Activated CD4-positive, alpha-beta memory T cell treated with anti-CD3 and anti-CD28 coated beads for 36 hours (primary cell): ENCODE measurements at places on chromosomes 5 and 9. TPM values are rescaled to one million over a fixed set of nuclear protein-coding genes. Genes with fewer than 3 reads are reported as not detected.

The PHPT1 gene
- total RNA-seq: 95.5 TPM

The KCNIP1 gene
- total RNA-seq: not detected

The DNAH5 gene
- total RNA-seq: not detected

The PDE6A gene
- total RNA-seq: not detected

The SIT1 gene
- 74.6 TPM for total RNA-seq

The LECT2 gene
- total RNA-seq: not detected

The ENTPD8 gene
- not detected for total RNA-seq
